Activated CD4-positive, alpha-beta T cell treated with anti-CD3 and anti-CD28 coated beads for 36 hours (primary cell): ENCODE measurements at places on chromosomes 13 and 19. TPM values are rescaled to one million over a fixed set of nuclear protein-coding genes. Genes with fewer than 3 reads are reported as not detected.

GRCh38 chr19:57559008-57559403 lies 657 bp downstream of the ZNF550 start:
- H3K27ac ChIP-seq, result peak overlapping the region; percentile 93
- no peaks in the 10 kb centered on the region for H3K27me3 ChIP-seq
- peaks cover 66% of the 10 kb centered on the region for H3K36me3 ChIP-seq
- peak; percentile 42 for DNase-seq
- H3K4me1 ChIP-seq, result peaks cover 22% of the 10 kb centered on the region

GRCh38 chr13:100521851-100522617 lies 66.6 kb downstream of the GGACT start:
- no peak overlapping the region for H3K27ac ChIP-seq
- no peaks in the 10 kb centered on the region for H3K27me3 ChIP-seq
- H3K4me3 ChIP-seq, result no peak overlapping the region
- no peak for DNase-seq
- peaks cover 14% of the 10 kb centered on the region for H3K4me1 ChIP-seq

- no peaks in the 10 kb centered on the region for H3K4me1 ChIP-seq
- DNase-seq, result no peak
- peaks cover 12% of the 10 kb centered on the region for H3K27me3 ChIP-seq
- H3K27ac ChIP-seq, result no peak overlapping the region
Observed at GRCh38 chr13:47632311-47632710, 368.8 kb downstream of the SUCLA2 start.

- H3K27me3 ChIP-seq, result no peaks in the 10 kb centered on the region
- no peak for DNase-seq
- H3K4me3 ChIP-seq, result no peak overlapping the region
- peaks cover 33% of the 10 kb centered on the region for H3K36me3 ChIP-seq
- peaks cover 19% of the 10 kb centered on the region for H3K4me1 ChIP-seq
- no peak overlapping the region for H3K27ac ChIP-seq
Observed at GRCh38 chr19:5141129-5141849, 172.4 kb downstream of the KDM4B start.

DNA sequence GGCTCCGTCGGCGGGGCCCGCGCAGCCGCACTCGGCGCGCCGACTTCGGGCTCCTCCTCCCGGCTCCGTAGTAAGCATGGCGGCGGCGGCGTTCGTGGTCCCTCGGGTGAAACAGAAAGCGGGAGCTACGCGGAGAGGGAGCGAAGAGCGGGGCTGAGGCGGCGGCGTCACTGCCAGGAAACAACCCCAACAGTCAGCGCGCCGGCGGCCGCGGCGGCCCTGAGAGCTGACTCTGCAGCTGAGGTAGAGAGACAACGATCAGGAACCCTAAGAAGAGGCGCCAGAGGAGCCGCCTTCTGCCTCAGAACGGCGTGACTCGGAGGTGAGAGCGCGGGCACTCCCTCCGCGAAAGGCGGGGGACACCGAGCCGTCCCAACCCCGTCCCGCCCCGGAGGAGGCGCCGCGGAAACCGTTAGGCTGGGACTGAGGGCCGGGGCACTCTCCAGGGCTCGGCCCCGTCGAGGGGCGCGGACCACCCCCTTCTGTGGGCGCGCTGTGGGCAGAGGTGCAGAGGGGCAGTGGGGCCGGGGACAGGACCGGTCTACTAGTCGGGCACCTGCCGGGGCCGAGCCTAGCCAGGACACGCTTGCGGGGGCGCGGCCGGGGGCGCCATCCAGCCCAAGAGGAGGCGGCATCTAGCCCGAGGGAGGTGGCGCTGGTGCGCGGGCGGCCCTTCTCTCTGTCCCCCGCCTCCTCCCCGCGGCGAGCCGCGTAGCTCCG lies at the start of gene FNDC3A:
TSS of gene FNDC3A (plus strand) at position 57 of the 720 bp plus-strand sequence. CDS start 30,279 bp downstream, outside the sequence.
- H3K27ac ChIP-seq, result peak within 1 kb of the TSS; percentile 98
- peak; percentile 95 for DNase-seq
- no peaks in the 10 kb centered on the region for H3K27me3 ChIP-seq
- peaks cover 34% of the 10 kb centered on the region for H3K4me1 ChIP-seq
- H3K4me3 ChIP-seq, result peak within 1 kb of the TSS; percentile 91

DNA sequence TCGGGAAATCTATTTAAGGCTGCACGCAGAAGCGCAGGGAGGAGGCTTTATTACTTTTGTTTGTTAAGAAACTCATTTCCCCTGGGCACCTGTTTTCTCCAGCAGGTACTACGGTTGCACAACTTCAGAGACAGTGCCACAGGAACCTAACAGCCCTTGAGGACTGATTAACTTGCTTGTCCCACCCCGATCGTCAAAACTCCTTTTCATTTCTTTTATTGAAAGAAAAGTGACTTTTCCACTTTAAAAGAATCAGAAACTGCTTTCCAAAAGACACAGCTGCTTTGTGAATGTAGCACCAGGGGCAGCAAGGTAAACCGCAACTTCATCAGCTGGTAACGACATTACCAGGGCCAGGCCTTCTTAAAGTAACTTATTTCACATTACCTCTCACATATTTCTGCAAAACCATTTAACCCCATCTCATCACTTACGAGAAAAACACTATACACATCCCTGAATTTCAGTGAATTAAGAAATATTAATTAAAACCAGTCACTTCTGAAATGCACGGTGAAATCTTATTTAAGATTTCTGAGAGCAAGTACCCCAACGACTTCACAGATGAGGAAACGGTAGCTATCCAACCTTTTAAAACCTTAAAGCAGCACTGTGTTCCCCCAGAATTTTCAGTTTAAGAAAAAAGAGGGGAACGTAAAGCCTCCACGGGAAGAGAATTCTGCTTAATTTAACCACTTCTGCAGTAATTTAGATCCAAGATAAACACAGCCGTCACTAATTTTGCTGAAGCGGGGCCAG lies 1.4 kb downstream of the ANKRD10 start:
- H3K4me3 ChIP-seq, result peak overlapping the region; percentile 92
- H3K4me1 ChIP-seq, result peaks cover 54% of the 10 kb centered on the region
- H3K36me3 ChIP-seq, result peaks cover 41% of the 10 kb centered on the region
- peak overlapping the region; percentile 93 for H3K27ac ChIP-seq

DNA sequence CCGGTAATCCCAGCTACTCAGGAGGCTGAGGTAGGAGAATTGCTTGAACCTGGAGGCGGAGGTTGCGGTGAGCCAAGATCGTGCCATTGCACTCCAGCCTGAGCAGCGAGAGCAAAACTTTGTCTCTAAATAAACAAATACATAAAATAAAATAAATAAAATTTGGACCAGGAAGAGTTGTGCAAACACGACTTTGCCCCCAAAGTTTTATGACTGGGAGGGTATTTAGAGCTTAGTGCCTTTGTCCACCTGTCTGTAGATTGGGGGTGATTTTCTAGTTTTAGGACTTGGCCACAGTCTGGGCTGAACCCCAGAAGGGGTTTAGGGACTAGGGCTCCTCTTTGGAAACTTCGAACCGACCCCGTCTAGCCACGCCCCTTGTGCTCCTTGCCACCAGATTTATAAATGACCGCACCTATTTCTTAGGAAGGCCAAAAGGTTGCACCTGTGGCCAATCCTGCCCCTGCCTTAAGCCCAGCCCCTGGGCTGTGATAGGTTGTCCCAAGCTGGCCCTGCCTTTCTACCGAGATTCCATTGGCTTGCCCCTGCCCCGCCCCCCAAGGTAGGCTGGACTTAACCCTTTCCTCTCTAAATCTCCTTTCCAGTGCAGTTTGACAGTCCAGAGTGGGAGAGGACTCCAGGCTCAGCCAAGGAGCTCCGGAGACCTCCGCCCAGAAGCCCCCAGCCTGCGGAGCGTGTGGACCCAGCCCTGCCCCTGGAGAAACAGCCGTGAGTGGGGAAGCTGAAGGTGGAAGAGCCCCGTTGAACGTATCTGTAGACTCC lies 5.3 kb downstream of the SHD start:
- no peaks in the 10 kb centered on the region for H3K36me3 ChIP-seq
- no peak overlapping the region for H3K4me3 ChIP-seq
- peak; percentile 30 for DNase-seq
- no peak overlapping the region for H3K27ac ChIP-seq
- peaks cover 2% of the 10 kb centered on the region for H3K4me1 ChIP-seq

- H3K27ac ChIP-seq, result no peak overlapping the region
- no peaks in the 10 kb centered on the region for H3K27me3 ChIP-seq
- no peak overlapping the region for H3K4me3 ChIP-seq
- H3K4me1 ChIP-seq, result no peaks in the 10 kb centered on the region
Observed at GRCh38 chr13:30085087-30085486, 222.3 kb downstream of the KATNAL1 start.

DNA sequence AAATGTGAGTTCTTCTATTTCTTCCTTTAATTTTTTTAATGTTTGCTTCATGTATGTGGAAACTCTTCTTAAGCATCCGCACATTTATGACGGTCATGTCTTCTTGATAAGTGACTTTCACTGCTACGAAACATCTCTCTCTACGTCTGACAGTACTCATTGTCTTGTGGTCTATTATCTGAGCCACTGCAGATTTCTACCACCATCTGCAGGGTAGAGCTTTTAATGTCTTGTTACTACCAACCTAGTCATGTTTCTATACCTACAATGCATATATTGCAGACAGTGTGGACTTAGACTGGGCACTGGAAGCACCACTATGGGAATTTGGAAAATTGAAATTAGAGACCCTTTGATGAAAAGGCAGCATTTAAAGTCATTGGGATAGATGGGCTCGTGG lies 75.4 kb upstream of the ARHGEF7 start:
- no peak overlapping the region for H3K4me3 ChIP-seq
- no peaks in the 10 kb centered on the region for H3K4me1 ChIP-seq
- peaks cover 27% of the 10 kb centered on the region for H3K27me3 ChIP-seq
- no peak for DNase-seq

DNA sequence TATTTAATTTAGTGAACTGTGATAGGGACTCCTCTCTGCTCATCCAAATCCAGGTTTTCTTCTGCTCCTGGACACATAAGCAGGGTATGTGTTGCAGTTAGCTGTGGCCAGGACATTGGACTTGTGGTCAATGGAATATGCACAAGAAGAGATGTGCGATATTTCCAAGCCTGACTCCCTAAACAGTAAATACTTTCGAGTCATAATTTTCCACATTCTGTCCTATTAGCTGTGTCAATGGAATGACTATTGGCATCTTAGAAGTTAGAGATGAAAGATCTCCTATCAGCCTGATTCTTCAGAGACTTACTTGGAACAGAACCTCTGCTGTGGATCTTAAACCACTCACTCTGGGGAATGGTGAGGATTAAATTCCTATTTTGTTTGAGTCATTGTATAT lies 771.0 kb downstream of the EFNB2 start:
- no peaks in the 10 kb centered on the region for H3K27me3 ChIP-seq
- no peak overlapping the region for H3K4me3 ChIP-seq
- H3K36me3 ChIP-seq, result no peaks in the 10 kb centered on the region

DNA sequence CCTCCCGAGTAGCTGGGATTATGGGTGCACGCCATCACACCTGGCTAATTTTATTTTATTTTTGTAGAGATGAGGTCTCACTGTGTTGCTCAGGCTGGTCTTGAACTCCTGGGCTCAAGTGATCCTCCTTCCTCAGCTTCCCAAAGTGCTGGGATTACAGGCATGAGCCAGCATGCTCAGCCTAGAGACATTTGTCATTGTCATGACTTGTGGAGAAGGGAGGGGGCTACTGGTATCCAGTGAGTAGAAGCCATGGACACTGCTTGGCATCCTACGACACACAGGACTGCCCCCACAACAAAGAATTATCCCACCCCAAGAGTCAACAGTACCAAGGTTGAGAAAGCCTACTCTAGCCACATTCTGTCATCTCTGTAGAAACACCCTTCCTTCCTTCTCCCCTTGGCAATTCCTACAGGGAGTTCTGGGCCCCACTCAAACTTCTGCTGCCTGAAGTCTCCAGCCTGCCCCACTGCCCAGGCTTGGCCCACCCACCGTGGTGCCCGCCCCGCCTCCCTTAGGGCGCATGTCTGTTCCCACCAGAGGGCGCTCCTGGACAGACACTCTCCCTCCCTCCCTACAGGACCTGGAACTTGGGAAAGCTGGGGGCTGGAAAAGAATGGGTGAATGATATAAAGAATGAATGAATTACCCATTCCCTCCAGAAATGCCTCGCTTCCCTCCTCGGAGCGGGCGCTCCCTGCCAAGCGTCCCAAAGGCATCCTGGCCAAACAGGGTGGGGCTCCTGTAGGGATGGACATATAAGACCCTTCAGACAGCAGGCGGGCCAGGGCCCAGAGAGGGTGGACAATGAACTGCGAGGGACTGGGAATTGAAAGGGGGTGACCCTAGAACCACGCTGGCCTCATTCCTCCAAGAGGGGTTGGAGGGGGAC lies 5.5 kb upstream of the EMP3 start:
- peaks cover 1% of the 10 kb centered on the region for H3K36me3 ChIP-seq
- H3K27ac ChIP-seq, result no peak overlapping the region
- H3K4me3 ChIP-seq, result peak overlapping the region; percentile 82
- peak; percentile 90 for DNase-seq
- no peaks in the 10 kb centered on the region for H3K27me3 ChIP-seq

Gene DMKN
- total RNA-seq, result 1.1 TPM

Gene CRTC1
- 5.3 TPM for total RNA-seq

Gene TINCR
- total RNA-seq, result 0.27 TPM

Gene LILRA1
- not detected for total RNA-seq

Gene SPRY2
- 0.32 TPM for total RNA-seq

Gene ZNF723
- total RNA-seq, result not detected

Gene LILRA2
- not detected for total RNA-seq

Gene ONECUT3
- total RNA-seq, result not detected

Gene IGFL3
- not detected for total RNA-seq
